ENCODE measurements at places on chromosomes 12 and 14. TPM values are rescaled to one million over a fixed set of nuclear protein-coding genes. Genes with fewer than 3 reads are reported as not detected.
A peak's percentile ranks its signal among the peaks of the same experiment; 100 is the strongest.

SLC8B1 gene
- 12.3 TPM for total RNA-seq

GRCh38 chr12:21831791-21832344 is 57.4 kb upstream of the KCNJ8 start:
- DNase-seq = no peak

- no peak for DNase-seq
Measured at GRCh38 chr12:50901685-50902113, 50.6 kb upstream of the HIGD1C start.

GDF3 gene
- total RNA-seq = not detected

- no peak for DNase-seq
Measured at GRCh38 chr14:77158882-77159255, 17.3 kb upstream of the ZDHHC22 start.

- no peak for DNase-seq
Measured at GRCh38 chr12:9702255-9702654, 30.6 kb downstream of the CLECL1 start.

- no peak for DNase-seq
Measured at GRCh38 chr12:107468182-107468581, 217.4 kb upstream of the PWP1 start.

TEAD4 gene
- total RNA-seq = 7.6 TPM

- DNase-seq = no peak
Measured at GRCh38 chr12:25818596-25819390, 139.7 kb upstream of the RASSF8 start.

DNA sequence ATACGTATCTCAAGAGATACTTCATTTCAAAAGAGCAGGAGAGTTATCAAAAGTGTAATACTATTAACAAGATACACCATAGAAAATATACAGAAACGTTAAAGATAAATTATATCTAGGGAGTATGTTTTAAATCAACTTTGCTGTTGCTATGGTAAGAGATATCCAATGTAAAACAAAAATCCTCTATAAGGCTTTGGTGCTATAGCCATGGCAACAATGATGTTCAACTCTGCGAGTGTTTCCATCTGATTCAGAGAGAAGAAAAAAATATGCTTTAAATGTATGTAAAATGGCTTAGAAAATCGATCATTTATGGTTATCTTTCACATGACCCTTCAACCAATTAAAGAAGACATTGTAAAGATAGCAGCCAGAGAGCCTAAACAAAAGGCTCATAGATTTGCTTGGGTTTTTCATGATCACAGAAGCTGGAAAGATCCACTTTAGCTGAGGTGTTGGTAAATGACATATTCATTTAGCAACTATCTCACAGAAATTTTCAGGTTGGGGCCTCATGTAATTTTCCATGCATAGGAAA is 387.0 kb upstream of the GARIN6 start:
- DNase-seq = no peak

ACVRL1 gene
- 35.1 TPM for total RNA-seq

DNA sequence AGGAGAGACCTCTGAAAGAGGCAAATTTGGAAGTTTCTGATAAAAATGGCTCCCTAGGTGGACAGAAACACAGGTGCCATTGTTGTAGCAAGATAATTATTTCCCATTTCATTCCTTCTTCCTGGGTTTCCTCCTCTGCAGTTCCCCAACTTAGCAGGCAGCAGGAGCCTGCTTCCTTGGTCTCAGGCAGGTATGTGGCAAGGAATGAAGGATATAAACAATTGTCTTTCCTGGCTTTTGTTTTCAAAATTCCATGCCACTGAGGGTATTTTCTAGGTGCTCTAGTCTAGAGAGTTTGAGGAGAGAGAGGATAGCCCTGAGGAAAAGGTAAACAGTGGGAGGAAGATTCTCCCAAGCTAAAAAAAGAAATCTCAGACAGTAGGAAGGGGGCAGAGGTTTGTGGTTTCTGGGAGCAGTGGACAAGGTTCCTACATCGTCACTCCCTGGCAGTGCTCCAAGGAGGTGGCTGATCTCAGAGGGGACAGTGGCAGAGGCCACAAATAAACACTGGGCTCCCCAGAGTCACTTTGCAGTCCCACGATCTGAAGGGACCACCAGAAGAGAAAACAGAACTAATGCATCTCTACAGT is 82.6 kb upstream of the IGF1 start:
- DNase-seq = no peak

DNA sequence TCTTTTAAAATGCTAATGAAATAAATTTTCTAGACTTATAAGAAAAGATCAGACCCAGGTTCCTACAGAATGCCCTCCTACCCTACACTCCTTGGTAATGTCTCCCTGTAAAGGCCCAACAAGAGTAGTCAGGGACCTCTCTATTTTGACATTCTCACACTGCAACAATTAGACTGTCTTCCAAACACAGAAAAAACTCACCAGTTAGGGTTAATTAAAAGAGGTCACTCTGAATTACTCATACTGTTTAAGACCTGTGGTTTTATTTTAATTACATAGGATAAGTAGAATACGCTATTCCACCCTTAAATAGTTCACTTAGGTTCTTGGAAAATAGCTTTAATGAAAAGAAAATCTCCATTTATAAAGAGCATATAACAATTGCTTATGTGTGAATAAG is 142.4 kb downstream of the ITPR2 start:
- no peak for DNase-seq

DNA sequence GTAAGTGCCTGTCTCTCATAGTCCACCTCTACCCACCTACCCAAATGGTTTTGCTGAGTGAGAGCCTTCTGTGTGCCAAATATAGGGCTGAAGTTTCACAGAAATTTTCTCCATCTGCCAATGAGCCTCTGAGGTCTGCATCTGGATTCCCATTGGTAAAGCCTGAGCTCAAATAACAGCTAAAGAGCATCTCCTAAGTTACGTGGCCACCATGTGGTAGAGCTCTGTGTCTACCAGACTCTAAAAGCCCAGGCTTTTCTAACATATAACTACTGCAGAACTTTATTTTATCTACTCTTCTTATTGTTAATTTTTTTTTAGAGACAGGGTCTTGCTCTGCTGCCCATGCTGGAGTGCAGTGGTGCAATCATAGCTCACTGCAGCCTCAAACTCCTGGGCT is 16.0 kb downstream of the AMDHD1 start:
- DNase-seq = no peak

DNA sequence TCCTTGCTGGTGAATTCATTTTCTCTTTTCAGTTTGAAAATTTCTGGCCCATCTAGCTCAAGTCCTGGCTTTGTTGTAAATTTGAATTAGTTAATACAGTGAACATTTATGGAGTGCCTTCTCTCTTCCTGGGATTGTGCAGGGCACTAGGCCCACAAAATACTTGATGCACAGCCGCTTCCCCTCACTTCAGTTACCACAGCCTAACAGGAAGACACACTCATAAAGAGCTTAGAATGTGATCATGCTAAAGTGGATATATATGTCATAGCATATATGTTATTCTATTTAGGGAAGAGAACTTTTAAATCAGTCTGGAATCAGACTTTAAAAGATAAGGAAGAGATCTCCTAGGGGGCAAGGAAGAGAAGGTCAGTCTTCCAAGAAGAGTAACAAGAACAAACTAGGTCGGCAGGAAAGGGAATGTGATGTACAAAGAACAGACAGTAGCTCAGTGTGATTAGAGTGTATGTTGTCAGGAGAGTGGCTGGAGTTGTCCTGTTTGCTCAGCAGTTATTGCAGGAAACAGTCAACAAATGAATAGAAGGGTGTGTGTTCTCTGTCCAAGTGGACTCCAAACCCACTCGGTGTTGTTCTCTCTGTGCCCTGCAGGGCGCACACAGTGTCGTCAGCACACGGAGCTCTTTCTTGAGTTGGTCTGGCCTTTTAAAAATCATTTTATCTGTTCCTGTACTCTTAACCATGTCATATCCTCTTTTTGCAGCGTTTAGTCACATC is 74.4 kb downstream of the DAAM1 start:
- no peak for DNase-seq

DNA sequence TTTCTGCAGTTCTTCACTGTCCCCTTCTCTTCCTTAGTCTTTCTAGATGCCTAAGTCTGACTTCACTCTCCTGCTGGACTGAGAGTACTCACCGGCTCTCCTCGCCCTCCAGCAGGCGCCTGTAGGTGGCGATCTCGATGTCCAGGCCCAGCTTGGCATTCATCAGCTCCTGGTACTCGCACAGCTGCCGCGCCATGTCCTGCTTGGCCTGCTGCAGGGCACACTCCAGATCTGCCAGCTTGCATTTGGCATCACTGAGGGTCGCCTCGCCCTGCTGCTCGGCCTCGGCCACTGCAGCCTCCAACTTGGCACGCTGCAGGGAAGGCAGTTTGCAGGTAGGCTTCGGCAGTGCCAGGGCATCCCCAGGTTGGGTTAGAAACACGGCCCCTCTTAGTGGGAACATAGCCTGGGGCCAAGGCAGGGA is 5.2 kb downstream of the KRT84 start:
- DNase-seq = peak; percentile 67

MYO1H gene
- total RNA-seq = 0.78 TPM

DNA sequence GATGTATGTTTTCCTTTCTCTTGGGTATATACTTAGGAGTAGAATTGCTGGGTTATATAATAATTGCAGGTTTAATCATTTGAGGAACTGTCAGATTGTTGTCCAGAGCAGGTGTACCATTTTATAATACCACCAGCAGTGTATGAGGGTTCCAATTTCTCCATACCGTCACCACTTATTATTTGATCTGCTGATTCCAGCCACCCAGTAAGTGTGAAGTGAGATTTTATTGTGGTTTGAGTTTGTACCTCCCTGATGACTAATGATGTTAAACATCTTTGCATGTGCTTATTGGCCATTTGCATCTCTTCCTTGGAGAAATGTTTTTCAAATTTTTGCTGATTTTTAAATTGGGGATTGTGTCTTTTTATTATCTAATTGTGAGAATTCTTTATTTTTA is 15.1 kb downstream of the NCKAP5L start:
- no peak for DNase-seq

DNA sequence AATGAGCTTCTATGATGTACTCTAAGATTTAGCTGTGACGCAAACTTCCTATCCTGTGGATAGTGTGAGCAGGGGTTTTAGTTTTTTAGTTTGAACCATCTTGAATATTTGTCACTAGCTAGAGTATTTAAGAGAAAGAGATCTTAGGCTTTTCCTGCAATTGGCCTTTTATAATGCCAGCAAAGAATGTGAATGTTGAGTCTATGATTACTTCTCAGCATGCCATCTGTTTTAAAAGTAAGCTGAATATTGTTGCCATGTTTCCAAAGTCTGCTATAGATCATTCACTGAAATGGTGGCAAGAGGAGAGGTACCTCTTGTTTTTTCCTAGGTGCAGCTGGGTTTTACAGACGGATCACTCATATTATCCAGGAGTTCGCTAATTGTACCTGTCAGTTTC is 1783.6 kb upstream of the FLRT2 start:
- no peak for DNase-seq

GRCh38 chr12:46926526-46926925 is 100.7 kb upstream of the SLC38A4 start:
- no peak for DNase-seq

DNA sequence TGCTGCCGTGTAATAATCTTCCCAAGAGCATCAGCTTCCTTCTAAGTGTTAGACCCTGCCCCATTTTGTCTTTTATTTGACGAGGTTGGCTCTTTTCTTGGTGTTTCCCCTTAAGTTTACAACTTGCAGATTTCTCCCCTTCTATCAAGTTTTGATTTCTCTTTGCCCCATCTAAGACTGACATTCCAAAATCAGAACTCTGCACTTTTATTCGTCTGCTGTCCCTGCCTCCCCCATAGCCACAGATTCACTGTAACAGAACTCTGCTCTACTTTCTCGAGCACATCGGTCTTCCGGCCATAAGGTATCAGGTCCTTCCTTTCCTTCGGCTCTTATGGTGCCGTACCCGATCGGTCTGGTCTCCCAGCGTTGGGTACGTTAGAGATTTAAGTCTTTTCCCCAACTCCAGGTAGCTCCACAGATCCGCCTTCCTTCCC is 563 bp downstream of the DCP1B start:
- no peak for DNase-seq

DNA sequence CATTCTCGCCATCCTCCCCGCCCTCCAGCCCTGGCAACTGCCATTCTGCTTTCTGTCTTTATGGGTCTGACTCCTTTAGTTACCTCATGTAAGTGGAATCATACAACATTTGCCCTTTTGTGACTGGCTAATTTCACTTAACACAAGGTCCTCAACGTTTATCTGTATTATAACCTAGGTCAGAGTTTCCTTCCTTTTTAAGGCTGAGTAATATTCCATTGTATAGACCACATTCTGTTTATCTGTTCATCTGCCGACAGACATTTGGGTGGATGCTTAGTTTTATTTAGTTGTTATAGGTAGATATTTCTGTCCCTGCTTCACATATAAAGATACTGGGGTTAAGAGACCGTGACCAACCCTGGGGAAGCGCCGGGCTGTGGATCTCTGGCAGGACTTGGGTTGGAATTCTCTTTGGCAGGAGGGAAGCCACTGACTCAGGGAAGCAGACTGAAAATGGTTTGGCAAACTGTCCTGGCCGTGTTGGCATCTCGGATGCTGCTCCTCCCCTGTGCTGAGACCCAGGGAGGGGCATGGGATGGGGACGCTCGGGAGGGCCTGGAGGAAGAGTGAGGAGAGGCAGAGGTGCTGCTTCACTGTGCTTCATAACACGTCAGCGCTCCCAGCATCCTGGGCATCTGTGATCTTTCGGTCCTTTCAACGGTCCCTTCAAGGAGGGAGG is 38.9 kb downstream of the TEAD4 start:
- no peak for DNase-seq

ZDHHC22 gene
- not detected for total RNA-seq

DNA sequence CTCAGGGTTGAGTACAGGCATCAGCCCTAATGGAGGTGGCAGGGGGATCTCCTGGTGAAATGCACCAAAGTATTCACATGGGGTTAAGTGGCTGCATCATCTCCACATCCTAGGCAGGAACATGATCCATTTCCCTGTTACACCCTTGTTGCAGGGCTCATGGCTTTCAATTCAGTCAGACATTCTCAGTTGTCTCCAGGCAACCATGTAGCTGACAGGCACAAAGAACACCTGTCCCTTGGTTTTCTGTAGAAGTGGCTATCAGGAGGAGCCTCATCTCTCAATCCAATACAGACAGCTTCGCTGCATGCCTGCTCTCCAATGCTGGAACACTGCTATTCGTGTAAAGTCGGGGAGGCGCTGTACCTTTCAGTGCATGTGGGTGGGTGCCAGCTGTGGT is 299.0 kb upstream of the FOXG1 start:
- no peak for DNase-seq

DNA sequence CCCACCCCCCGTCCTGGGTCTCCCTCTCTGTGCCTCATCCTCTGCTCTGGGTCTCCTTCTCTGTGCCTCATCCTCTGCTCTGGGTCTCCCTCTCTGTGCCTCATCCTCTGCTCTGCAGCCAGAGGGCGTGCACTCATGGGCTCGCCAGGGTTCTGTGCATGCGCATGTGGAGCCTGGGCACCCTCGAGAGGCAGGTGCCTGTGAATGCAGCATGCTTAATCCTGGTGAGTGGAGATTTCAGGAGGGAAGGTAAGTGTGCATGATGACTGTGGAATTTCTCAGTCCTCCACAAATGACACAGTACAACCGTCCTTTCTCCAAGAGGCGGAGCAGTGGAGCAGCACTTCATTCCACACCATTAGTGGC is 65.2 kb downstream of the EP400 start:
- DNase-seq = no peak

Measured in Right ventricle myocardium superior (tissue), 1 donor.